ENCODE measurements at places on chromosomes 6 and 20. TPM values are rescaled to one million over a fixed set of nuclear protein-coding genes. Genes with fewer than 3 reads are reported as not detected.

- peaks cover 3% of the 10 kb centered on the region for H3K36me3 ChIP-seq
- no peaks in the 10 kb centered on the region for H3K27me3 ChIP-seq
- no peak for DNase-seq
- H3K4me1 ChIP-seq = no peaks in the 10 kb centered on the region
- H3K4me3 ChIP-seq = no peak overlapping the region
Measured at GRCh38 chr20:3559231-3559630, 88.4 kb downstream of the ATRN start.

GRCh38 chr20:39904476-39905112 lies 784.4 kb downstream of the MAFB start:
- no peaks in the 10 kb centered on the region for H3K36me3 ChIP-seq
- H3K4me1 ChIP-seq = no peaks in the 10 kb centered on the region
- no peak overlapping the region for H3K27ac ChIP-seq

HECA gene
- total RNA-seq = 61.2 TPM

- H3K27ac ChIP-seq = no peak overlapping the region
- DNase-seq = no peak
Measured at GRCh38 chr6:10725044-10725443, 2.2 kb downstream of the TMEM14C start.

DNA sequence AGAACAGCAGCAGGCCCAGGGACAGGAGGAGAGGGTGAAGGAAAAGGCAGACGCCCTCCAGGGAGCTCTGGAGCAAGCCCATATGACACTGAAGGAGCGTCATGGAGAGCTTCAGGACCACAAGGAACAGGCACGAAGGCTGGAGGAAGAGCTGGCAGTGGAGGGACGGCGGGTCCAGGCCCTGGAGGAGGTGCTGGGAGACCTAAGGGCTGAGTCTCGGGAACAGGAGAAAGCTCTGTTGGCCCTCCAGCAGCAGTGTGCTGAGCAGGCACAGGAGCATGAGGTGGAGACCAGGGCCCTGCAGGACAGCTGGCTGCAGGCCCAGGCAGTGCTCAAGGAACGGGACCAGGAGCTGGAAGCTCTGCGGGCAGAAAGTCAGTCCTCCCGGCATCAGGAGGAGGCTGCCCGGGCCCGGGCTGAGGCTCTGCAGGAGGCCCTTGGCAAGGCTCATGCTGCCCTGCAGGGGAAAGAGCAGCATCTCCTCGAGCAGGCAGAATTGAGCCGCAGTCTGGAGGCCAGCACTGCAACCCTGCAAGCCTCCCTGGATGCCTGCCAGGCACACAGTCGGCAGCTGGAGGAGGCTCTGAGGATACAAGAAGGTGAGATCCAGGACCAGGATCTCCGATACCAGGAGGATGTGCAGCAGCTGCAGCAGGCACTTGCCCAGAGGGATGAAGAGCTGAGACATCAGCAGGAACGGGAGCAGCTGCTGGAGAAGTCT lies 25.5 kb downstream of the C20orf173 start:
- peaks cover 19% of the 10 kb centered on the region for H3K4me1 ChIP-seq
- H3K27ac ChIP-seq = no peak overlapping the region
- DNase-seq = no peak
- no peak overlapping the region for H3K4me3 ChIP-seq
- H3K36me3 ChIP-seq = peaks cover 29% of the 10 kb centered on the region
- no peaks in the 10 kb centered on the region for H3K27me3 ChIP-seq

- no peaks in the 10 kb centered on the region for H3K27me3 ChIP-seq
- DNase-seq = no peak
- H3K27ac ChIP-seq = no peak overlapping the region
- no peaks in the 10 kb centered on the region for H3K36me3 ChIP-seq
- H3K4me3 ChIP-seq = no peak overlapping the region
Measured at GRCh38 chr6:22468256-22468965, 101.0 kb upstream of the HDGFL1 start.

NRSN2 gene
- total RNA-seq = 4.2 TPM

MATN4 gene
- total RNA-seq = 1.5 TPM

DNA sequence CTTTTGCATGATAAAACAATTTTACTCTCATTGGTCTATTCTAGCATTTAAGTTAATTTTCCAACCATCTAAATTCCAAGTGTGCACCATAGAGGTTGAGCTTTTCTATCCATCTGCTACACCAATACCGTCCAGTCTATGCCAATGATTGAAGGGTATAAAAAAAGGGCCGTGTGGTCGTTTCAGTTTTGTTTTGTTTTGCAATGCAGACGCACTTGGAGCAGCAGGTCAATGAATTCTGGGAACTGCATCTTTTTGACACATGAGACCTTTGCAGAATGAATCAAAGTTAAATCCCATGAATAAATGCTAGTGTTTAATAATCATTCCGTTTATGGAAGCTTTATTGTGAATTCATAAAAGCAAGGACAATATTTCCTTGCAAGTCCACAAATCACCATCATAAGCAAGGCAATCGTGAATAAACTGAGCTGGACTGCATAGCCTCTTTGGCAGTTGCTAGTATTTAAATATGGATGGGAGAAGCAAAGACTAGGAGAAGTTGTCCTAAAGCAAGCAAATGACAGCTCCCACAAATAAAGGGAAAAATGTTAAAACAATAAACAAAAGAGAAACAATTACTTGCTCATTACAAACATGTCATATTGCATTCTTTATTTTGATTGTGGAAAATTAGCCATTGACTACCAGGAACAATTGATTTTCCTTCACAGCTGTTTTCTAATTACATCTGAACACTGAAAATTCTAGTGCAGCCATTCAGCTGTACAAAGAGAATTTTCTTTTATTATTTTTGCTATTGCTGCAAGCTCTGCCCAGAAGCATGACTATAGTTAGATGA lies 649.7 kb upstream of the GJE1 start:
- H3K27me3 ChIP-seq = no peaks in the 10 kb centered on the region
- no peak for DNase-seq
- H3K27ac ChIP-seq = peak overlapping the region; percentile 91
- H3K4me3 ChIP-seq = peak overlapping the region; percentile 65
- H3K36me3 ChIP-seq = no peaks in the 10 kb centered on the region
- H3K4me1 ChIP-seq = peaks cover 33% of the 10 kb centered on the region

EYA2 gene
- total RNA-seq = not detected

DNA sequence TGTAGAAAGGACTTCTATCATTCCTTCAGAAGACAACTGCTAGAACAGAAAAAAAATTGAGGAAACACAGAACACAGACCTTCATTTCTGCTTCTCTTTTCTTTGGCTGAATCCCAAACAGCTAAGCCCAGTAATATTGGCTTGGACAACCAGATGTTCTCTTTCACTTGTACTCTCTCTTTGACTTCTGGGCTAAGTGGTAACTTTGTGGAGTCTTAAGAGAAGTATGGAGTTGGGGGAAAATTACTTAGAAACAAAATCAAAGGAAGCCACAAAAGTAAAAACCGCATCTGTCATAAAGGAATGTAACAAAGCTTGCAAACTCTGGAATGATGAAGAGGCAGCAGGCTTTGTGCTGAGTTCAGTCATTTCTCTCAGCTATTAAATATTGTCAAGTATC lies 587.5 kb downstream of the CBLN4 start:
- no peak overlapping the region for H3K4me3 ChIP-seq
- H3K4me1 ChIP-seq = no peaks in the 10 kb centered on the region
- H3K27me3 ChIP-seq = no peaks in the 10 kb centered on the region
- no peaks in the 10 kb centered on the region for H3K36me3 ChIP-seq
- H3K27ac ChIP-seq = no peak overlapping the region

GRCh38 chr20:49794336-49795134 lies 18.1 kb upstream of the SLC9A8 start:
- no peaks in the 10 kb centered on the region for H3K36me3 ChIP-seq
- peaks cover 8% of the 10 kb centered on the region for H3K27me3 ChIP-seq
- no peak overlapping the region for H3K27ac ChIP-seq
- no peak overlapping the region for H3K4me3 ChIP-seq

DNA sequence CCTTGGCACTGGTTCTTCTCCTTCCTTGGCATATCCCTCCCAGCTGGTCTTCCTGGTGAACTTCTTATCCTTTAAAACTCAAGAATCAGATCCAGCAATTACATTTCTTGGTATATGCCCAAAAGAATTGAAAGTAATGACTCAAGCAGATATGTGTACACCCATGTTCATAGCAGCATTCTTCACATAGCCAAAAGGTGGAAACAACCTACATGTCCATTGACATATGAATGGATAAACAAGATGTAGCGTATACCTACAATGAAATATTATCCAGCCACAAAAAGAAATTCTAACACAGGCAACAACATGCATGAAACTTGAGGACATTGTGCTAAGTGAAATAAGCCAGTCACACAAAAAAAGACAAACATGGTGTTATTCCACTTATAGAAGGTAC lies 103.7 kb upstream of the NT5E start:
- no peaks in the 10 kb centered on the region for H3K36me3 ChIP-seq
- no peak overlapping the region for H3K27ac ChIP-seq
- H3K4me1 ChIP-seq = no peaks in the 10 kb centered on the region
- H3K27me3 ChIP-seq = peaks cover 21% of the 10 kb centered on the region
- DNase-seq = no peak

PTCHD4 gene
- not detected for total RNA-seq

GRCh38 chr6:13273931-13274706 lies 54.2 kb downstream of the TBC1D7 start:
- peak; percentile 80 for DNase-seq
- H3K4me3 ChIP-seq = peak overlapping the region; percentile 61
- H3K36me3 ChIP-seq = no peaks in the 10 kb centered on the region
- peak overlapping the region; percentile 70 for H3K27ac ChIP-seq

DNA sequence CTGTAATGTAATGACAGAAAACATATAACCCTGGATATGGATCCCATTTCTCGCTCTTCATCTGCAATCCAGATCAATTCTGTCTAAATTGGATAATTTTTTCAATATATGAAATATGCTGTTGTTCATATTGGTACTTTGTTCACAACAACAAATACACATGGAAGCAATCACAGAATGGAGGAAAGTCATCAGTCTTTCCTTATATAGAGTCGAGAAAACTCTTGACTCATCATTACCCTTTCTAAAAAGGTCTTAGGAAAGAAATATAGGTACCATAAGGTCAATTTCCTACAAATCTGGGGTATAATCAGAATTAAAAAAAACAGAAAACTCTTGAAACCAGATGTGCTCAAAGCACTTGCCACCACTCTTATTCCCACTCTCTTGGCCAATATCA lies 677.6 kb upstream of the ID4 start:
- H3K4me1 ChIP-seq = no peaks in the 10 kb centered on the region
- DNase-seq = no peak
- no peaks in the 10 kb centered on the region for H3K27me3 ChIP-seq
- H3K27ac ChIP-seq = no peak overlapping the region
- no peak overlapping the region for H3K4me3 ChIP-seq
- H3K36me3 ChIP-seq = no peaks in the 10 kb centered on the region

- H3K27ac ChIP-seq = no peak overlapping the region
- no peak for DNase-seq
- H3K36me3 ChIP-seq = no peaks in the 10 kb centered on the region
- peaks cover 4% of the 10 kb centered on the region for H3K4me1 ChIP-seq
- H3K4me3 ChIP-seq = no peak overlapping the region
Measured at GRCh38 chr6:139600343-139600742, 225.9 kb upstream of the CITED2 start.

PAX1 gene
- not detected for total RNA-seq

DNA sequence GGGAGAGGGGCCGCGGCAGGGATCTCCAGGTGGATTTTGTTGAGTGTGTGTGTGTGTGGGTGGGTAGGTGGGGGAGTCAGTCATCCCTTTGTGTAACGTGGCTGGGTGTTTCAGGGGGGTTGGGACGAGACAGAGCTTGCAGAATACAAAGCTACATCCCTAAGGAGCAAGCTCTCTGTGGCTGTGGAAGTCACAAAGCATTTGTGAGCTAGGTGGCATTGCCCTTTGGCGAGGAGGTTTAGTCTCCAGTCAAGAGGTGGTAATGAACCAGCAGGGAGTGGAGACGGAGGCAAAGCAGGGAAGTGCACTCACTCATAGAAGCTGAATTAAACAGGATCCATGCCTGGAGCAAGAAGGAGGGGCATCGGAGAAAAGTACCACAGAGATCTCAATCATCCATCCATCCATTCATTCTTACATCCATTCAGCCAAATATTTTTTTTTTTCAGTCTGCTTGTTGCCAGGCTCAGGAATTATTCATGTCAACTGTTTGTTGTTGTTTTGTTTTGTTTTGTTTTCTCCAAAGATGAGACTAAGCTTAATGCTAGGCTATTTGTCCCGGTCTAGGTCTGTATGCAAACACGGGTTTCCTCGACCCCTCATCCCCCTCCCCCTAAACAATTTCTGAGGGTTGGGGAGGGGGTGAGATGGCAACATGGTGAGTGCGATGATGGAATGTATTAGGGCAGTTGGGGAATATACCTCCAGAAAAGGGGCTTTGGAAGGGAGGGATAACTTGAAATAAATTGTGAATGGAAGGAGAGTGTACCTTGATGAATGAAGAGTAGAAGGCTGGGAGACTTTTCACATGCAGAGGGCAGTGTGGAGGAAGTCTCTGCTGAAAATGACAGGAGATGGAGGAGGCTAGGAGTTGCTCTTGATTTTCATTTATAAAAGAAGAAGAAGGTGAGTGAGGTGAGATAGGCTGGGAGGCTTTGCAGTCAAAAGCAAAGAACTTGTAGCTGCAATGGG lies 1.0 kb downstream of the HCRTR2 start:
- DNase-seq = no peak
- no peak overlapping the region for H3K4me3 ChIP-seq
- no peaks in the 10 kb centered on the region for H3K4me1 ChIP-seq
- H3K27me3 ChIP-seq = peaks cover 15% of the 10 kb centered on the region

DNA sequence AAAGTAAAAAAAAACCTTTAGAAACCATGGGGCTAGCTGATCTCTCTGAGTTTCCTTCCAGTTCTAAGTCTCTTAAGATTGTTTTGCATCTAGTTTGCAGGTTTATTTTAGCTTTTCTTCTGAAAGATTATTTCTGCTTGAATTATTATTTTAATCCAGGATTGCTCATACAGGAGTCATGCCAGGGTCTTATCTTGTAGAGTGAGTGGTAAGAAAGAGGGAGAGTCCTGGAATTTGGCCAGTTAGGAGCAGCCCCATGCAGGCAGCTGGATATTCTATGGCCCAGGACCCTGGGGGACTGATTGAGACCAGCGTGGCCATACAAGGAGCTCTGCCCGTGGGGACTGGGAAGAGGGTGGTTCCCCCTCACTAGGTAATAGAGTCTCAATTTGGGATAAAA lies 178.9 kb upstream of the HEY2 start:
- H3K36me3 ChIP-seq = no peaks in the 10 kb centered on the region
- DNase-seq = no peak
- peaks cover 7% of the 10 kb centered on the region for H3K27me3 ChIP-seq
- H3K27ac ChIP-seq = no peak overlapping the region
- H3K4me1 ChIP-seq = no peaks in the 10 kb centered on the region
- no peak overlapping the region for H3K4me3 ChIP-seq

GRCh38 chr6:19731282-19731681 lies 105.9 kb upstream of the ID4 start:
- no peak overlapping the region for H3K27ac ChIP-seq
- no peak for DNase-seq
- no peak overlapping the region for H3K4me3 ChIP-seq
- H3K27me3 ChIP-seq = no peaks in the 10 kb centered on the region

DNA sequence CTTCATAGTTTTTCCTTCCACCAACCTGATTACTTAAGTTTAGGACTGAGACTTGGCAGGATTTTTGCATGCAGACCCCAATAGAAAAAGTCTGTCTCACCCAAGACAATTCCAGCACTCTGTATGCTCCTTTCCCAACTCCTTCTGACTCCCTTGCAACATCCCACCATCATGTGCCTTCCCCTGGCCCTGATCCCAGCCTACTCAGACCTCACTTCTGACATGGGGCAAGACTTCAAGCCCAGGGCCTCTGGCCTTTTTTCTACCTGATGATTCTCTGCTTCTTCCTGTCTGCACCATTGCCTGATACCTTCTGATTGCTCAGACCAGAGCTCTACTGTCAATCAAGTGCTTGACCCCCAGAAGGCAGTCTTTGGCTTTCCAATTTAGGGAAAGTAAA lies 96.6 kb downstream of the HAO1 start:
- DNase-seq = no peak
- no peaks in the 10 kb centered on the region for H3K4me1 ChIP-seq
- H3K4me3 ChIP-seq = no peak overlapping the region
- H3K27me3 ChIP-seq = peaks cover 2% of the 10 kb centered on the region
- H3K27ac ChIP-seq = no peak overlapping the region
